GM18507 (cell line): ENCODE measurements at places on chromosomes 5 and 9.

GRCh38 chr9:120610975-120611689 lies 31.2 kb upstream of the CDK5RAP2 start:
- no peak for DNase-seq

- DNase-seq: no peak
These were observed 456.5 kb downstream of the CDH18 start for GRCh38 chr5:19531374-19531952.

DNA sequence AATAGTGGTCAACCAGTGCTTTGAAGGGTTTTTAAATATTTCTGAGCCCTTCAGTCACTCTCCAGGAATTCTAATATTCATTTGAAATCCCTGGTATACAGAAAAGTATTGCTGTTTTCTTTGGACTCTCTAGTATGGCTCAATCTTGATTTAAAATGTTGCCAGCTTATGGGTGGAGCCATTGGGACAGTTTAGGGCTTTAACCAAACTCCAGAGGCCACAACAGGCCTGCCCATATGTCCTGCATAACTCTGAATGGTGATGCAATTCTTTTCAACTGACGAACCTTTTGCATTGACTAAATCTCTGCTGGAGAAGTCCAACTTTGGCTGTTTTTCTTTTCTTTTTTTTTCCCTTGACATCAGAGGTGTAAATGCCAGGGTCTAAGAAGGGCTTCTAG lies 10.3 kb upstream of the ANKHD1 start:
- no peak for DNase-seq

DNA sequence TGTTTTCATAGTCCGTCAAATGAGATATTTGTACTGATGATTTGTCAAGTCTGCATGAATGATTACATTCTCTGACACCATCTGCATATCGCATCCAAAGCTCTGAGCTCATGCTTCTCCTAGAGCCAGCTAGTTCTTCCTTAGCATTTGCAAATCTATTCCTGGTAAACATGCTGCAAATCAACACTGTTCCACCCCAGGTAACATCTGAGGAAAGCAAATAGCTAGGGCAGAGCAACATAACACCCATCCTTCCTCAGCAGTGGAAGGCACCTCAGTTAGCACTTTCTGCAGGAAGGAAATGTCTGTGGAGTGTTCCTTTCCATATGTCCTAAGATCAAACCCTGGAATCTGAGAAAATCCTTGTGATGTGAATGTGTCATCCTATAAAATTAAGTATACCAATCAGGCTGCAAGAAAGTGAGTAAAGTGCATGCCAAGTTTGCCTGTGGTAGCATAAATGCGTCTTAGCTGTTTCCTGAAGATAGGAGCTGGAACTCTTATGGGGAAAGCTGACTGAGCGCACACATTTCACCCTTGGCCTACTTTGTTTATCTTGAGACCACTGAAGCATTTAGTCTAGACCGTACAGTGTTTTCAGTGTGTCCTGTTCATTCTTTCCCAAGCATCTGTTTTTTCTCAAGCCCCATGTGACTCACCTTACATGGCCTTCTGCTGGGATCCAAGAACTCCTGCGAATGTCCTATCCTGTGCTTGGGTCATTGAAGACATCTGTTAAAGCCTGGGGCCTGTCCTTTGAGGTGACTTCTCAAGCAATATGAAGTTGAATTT lies 50.9 kb upstream of the STARD4 start:
- no peak for DNase-seq

- no peak for DNase-seq
These were observed 34.5 kb downstream of the DAB2IP start for GRCh38 chr9:121685795-121686377.

GRCh38 chr5:77531297-77531696 lies 39.2 kb upstream of the WDR41 start:
- no peak for DNase-seq

GRCh38 chr9:99008203-99008602 lies 64.5 kb downstream of the COL15A1 start:
- no peak for DNase-seq

- DNase-seq: no peak
These were observed 275.8 kb upstream of the ADRA1B start for GRCh38 chr5:159640446-159640845.

DNA sequence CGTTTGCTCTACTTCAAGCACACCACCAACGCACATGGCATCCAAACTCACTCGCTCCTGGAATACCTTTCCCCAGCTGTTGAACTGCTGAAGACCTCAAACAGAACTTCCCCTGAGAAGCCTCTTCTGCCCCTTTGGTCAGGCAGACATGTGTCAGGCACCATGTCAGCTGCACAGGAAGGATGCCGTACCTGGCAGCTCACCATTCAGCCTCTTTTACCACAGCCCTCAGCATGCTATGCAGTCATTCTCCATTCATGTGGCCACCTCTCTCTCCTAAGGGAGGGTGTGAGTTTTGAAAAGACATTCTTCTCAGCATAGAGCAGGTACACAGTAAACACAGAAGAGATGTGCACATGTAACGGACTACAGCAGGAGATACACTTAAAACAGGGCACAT lies 14.2 kb downstream of the IL4 start:
- DNase-seq: no peak

DNA sequence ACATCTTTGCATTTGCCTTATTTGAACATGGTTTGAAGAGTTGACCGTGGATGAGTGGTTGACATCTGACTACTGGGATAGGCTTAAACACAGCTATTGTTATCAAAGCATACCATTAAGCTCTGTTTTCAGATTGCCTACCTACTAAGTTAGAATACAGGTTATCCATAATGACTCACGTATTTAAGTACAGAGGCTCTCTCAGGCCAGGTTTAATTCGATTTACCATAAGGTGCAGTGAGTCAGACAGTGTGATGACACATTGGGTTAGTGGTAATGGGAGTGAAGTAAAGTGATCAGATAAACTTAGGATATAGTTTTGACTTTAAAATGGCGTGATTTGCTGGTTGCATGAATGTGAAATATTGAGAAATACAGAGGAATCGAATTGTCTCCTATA lies 732.0 kb upstream of the CTNND2 start:
- DNase-seq: no peak

DNA sequence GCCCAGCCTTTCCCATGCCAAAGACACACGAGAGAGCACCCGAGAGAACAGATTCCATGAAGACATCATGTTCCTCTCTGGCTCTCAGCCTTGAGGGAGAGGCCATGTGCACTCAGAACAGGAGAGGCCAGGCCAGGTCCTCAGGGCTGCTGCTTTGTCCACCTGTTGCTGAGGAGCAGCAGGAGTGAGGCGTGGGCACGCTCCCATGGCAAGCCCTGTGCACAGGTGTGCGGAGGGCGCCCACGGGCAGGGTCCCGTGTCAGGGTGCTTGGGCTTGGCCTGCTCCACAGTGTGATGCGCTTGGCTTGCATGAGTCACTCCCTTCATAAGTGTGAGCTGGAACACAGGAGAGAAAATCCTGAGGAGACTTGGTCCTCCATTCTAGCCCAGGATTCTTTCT lies 27.4 kb downstream of the ZNF354A start:
- no peak for DNase-seq

DNA sequence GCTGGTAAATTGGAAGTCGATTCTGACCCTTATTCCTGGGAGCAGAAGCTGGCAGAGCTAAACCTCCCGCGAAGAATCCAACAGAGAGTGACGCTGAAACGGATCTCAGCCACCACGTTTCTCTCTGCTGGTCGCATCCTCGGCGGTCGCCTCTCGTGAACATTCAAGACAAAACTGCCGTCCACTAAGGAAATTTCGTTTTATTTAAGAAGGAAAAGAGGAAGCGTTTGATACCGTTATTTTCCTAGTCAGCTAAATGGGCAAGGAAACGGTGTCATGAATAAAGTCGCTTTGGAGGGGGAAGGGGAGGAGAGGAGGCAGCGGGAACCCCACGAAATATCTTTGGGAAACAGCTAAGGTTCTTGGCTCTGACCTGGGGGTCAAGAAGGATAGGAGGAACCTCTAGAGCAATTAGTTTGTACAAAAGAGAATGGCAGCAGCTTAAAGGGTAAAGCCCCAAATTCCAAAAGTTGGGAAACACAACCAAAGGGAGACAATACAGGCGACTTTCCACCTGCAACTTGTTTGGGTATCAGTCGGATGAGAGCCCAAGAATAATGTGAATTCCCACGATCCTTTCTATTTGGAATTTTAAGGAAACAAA lies 1.9 kb downstream of the FOXB2 start:
- no peak for DNase-seq

GRCh38 chr9:110750272-110750671 lies 81.7 kb downstream of the MUSK start:
- no peak for DNase-seq

DNA sequence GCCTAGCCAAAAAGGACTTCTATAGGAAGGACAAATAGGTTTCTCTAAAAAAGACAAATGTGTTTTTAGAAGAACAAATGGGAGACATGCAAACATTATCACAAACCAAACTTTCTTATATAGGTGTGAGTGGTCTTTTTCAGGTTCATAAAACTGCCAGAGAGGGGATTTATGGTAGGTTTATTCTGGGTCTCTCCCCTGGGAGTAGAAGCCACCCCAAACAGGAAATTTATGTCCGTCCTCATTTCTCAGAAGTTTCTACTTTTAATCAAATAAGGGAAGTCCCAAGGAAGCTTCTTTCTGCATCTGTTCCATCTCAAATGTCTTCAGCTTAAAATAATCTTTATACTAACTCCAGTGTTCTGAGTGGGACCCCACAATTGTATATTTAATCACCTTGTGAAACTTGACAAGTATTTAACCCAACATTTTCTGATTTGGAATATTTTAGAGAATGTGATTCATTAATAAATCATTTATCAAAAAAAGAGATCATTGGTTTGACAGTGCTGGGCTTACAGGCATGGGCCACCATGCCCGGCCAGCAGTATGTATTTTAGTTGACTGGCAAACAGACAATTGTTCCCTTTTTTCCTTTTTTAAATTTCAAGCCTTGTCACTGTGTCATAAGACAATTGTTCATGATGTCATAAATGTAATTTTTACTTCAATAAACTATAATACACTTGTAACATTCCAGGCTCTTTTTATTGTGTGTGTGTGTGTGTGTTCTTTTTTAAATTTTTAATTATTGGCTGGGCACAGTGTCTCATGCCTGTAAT lies 44.6 kb upstream of the GLDC start:
- DNase-seq: no peak

GRCh38 chr5:119082691-119083090 lies 11.8 kb downstream of the DMXL1 start:
- DNase-seq: no peak

GRCh38 chr9:137170486-137171148 lies 766 bp upstream of the LRRC26 start:
- no peak for DNase-seq

- DNase-seq: no peak
These were observed 34.7 kb upstream of the MIER3 start for GRCh38 chr5:56986626-56986947.

GRCh38 chr5:109899163-109899535 lies 209.4 kb downstream of the MAN2A1 start:
- no peak for DNase-seq

GRCh38 chr5:107917983-107918382 lies 247.2 kb upstream of the EFNA5 start:
- no peak for DNase-seq

- no peak for DNase-seq
These were observed 2.6 kb upstream of the RFX3 start for GRCh38 chr9:3528451-3528850.

GRCh38 chr9:18036422-18037187 lies 437.3 kb upstream of the ADAMTSL1 start:
- DNase-seq: no peak

GRCh38 chr9:80839821-80840675 lies 849.3 kb downstream of the TLE1 start:
- DNase-seq: no peak

GRCh38 chr5:109937951-109938350 lies 248.2 kb downstream of the MAN2A1 start:
- DNase-seq: no peak

GRCh38 chr5:132471944-132472343 lies 18.6 kb downstream of the IRF1 start:
- no peak for DNase-seq

- no peak for DNase-seq
These were observed 47.7 kb upstream of the TLX3 start for GRCh38 chr5:171261361-171261760.

DNA sequence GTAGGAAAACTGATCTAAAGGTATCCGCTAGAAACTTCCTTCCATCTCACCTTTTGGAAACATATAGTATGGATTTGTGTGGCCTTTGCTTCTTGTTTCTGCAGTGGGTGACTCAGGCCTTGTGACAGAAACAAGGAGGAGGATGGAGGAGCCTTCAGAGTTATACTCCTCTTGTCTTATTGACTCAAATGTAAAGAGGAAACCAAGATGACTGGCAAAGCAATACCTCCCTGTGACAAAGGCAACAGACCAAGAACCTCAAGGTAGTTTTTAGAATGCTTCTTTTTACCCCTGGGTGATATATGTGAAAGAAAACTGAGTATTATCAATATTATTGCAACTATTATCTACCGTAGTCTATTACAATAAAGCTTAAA lies 123.3 kb upstream of the SLIT3 start:
- no peak for DNase-seq
